Kidney capillary endothelial cell (primary cell): ENCODE measurements at places on chromosomes 5 and 9.

GRCh38 chr5:53035868-53036381 is 46.8 kb downstream of the ITGA2 start:
- DNase-seq: no peak

- DNase-seq: no peak
Observed at GRCh38 chr9:134585746-134586706, 55.6 kb upstream of the COL5A1 start.

DNA sequence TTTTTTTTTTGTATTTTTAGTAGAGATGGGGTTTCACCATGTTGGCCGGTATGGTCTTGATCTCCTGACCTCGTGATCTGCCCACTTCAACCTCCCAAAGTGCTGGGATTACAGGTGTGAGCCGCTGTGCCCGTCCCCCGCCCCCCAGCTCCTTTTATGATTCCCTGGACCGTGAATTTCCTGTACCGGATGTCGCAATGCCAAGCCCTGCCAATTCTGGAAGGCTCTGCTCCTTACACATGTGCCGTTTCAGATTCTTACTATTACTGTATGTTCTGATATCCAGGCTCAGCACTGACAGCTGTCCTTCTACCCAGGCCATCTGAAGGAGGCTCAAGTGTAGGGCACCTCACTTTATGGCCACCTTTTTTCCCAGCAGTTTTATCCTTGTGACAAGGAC is 100.1 kb downstream of the PLCXD3 start:
- no peak for DNase-seq

DNA sequence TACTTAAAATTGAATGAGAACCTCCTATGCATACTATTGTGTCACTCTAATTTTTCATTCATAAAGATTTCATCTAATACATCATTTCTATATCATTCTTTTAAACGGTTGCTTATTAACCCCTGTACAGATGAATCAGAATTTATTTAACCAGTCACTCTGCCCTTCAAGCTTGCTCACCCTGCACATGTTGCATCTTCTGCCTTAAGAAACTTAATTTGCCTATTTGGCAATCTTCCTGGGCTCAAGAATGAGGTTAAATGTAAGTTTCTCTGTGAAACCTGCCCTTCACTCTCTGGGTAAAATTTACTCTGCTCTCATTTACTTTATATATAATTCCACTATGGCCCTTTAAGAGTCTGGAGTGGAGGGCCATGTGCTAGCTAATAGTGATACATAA is 434.7 kb upstream of the ZNF608 start:
- DNase-seq: no peak

DNA sequence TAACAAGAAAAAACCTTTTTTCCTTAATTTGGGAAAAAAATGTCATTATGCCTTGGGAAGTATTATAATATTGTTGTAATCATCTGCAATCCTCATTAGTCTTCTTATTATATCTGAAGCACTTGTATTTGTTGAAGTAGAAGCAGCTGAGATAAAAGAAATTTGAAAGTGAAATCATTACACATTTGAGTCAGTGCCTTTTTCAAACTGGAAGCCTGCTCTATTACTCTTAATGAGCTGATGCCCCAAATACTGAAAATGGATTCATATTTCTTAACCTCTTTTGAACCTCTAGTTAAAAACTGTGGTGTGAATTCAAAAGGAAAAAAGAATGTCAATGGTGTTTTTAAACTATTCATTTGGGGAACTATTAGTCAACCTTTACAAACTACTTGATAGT is 1027.7 kb downstream of the NR2F1-AS1 start:
- no peak for DNase-seq

DNA sequence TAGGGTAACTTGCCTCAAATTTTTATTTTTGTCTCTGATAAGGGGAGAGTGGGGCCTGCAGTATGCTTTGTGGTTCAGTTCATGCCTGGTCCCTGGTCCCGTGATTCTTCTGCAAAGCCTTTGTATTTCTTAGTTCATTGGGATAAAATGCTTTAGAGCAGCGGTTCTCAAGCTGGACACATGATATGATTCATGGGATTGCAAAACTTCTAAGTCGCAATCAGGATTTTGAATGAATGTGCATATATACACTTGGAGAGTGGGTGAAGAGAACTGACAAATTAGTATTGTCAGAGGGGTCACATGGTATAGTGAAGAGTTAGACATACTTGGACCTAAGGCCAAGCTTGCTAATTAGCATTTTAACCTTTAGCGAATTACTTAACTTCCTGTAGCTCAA is 265.4 kb upstream of the KLF9 start:
- no peak for DNase-seq

DNA sequence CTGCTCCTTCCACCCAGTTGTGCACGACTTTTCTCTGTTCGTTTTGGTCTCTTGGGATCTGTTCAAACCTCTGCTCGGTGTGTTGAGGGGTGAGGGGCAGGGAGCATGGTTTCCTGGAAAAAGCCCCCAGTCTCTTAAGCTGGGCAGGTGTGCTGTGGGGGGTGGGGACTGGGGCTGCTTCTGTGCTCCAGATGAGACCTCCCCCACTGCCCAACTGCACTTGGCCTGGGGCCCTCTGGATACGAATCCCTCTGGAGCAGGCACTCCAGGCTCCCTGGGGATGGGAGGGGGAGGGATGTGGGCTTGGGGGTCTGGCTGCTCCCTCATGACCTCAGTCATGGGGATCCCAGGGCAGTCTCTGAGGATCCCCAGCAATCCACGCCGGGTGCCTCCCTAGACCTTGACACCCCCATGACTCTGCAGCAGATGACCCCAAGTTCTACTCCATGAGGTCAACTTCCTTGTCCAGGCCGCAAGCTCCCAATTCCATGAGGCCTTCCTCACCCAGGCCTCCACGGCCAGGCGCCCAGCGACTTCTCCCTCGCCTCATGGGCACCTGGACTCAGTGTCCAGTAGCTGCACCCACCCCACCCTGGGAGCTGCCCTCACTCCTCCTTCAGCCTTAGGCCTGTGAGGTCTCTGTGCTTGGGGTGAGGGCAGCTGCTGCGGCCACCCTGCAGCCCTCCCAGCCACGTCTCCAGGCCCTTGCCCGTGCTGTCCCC is 5.9 kb upstream of the AHRR start:
- DNase-seq: no peak

DNA sequence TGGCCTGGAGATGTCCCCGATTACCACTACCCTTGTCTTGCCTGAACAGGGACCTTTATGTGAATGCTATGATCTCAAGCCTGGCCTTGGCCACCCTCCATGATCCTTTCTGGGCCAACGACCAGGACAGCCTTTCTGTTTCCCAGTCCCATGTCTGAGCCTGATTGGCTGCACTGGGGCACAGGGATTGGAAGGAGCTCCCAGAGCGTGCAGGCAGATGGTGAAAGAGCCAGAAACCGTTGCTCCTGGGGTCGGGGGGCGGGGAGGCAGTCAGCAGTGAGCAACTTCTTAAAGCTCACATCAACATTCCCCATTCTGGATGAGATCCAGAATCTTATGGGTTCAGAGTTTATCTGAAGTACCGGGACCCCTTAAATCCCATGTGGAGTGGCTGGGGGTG is 84.4 kb downstream of the INSYN2B start:
- DNase-seq: no peak

GRCh38 chr5:171226096-171226754 is 82.8 kb upstream of the TLX3 start:
- DNase-seq: no peak

GRCh38 chr9:136539427-136540421 is 6.1 kb downstream of the NOTCH1 start:
- peak; percentile 97 for DNase-seq

DNA sequence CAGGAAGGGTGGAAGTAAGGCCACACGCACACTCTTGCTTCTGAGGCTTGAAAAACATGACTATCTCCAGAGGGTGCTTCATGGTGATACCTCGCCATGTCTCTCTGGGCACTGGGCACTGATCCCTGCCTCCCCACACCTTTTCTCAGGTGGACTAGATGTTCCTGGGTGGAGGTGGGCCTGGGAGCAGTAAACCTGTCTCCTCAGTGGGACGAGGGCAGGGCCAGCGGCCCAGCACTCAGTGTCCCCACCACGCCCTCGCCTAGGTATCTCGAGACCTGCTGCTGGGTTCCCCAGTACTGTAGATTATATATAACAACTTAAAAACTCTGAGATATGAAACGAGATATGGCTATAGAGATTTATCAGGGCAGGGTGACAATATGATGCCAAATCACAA is 5.6 kb downstream of the IFNA13 start:
- no peak for DNase-seq

DNA sequence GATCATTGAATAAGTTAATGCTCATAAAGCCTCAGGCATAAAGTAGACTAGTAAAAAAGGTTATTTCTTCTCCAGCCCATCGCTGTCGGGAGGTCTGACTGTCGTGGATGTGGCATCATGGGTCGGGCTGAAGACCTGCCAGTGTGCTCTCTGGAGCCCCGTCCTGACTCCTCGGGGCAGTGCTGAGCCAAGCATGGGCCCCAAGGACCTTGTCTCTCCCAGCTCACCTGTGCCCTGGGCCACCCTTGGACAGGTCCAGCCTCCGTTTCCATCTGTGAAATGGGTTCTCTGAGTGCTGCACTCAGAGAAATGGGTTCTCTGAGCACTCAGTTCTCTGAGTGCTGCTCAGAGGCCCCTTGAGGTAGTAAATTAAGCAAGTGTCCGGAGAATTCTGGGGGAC is 269.0 kb downstream of the GADD45G start:
- no peak for DNase-seq

DNA sequence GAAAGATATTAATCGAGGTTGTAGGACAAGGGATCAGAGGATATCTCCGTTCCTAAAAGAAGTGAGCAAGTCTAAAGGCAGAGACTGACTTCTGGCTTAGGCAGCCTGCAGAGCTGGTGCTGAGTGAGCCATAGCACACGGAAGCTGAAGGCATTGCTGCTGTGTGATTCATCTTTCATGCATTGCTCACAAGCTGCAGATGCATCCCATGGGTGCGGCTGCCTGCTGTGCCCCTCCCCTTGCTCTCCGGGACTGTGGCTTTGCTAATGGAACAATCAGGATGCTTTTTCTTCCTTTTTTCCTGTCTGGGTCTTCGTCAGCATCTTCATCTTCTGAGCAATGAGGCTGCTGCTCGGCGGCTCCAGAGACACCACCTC is 341.4 kb downstream of the DIRAS2 start:
- peak; percentile 91 for DNase-seq

DNA sequence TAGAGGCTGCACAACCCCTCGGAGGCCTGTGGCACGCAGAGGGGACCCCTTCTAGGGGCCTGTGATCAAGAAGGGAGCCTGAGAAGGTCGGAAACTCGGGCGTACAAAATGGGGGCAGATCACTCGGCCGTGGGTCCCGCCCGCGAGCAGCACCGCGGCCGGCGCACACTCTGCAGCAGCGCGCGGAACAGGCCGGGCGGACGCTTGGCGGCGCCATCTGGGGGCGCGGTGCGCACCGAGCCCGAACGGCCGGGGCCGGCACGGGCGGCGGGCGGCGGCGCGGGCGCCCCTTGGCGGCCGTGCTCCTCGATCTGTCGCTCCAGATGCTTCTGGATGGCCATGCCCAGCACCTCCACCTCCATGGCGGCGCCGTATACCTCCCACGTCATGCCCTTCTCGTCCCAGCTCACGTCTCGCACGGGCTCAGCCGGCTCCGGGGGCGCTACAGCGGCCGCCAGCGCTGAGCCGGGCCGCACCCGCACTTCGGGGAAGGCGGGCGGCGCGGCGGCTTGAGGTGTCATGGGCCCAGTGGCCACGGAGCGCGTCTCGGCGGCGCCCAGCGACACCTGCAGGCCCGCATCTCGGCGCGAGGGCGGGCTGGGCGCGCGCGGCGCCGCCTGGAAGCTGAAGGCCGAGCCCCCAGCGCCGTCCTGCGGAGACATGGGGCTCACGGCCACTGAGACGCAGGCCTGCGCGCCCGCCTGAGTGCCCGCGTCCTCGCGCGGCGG is 13.1 kb downstream of the GPRIN1 start:
- DNase-seq: peak; percentile 32

DNA sequence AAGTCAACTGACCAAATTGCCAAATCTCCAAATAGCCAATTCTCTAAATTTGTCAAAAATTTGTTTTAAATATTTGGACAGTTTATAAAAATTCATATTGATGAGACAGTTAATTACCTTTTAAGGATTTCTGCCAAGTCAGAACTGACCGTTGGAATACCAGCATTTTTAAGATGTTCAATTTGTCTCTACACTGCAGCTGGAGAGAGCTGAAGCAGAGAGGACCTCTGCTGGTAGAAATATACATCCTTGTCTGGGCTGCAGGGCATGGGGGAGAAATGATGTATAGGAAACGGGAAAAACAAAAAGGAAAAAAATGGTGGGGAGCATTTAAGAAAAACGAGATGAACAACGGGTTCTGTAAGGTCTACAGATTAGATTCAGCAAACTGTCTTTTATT is 16.8 kb downstream of the NR6A1 start:
- DNase-seq: no peak

DNA sequence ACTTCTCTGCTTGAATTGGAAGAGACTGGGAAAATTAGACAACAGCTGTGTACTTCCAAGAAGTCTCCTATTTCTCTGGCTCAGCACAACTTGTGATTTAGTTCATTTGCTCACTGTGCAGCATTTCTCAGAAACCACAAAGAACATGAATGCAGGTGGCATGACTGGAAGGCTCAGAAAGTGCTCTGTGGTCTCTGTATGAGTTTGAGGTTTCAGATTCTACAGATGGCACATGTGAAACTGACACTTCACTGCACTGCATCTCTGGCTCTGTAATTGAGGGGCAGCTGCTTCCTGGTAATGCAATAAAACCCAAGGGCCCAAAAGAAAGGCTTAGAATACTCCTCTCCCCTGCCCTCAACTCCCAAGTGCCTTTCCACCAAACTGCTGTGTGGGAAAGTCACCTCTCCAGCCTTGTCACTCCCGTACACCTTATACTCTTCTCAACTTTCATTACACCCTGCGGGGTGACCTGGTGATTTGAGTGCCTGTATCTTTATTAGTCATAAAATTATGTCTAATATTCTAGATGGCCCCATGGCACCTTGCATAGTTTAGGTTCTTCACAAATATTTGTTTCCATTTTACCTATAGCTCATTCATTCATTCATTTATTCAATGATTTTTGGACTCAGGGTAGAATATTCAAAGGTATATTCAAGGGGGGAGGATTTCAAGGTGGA is 82.5 kb downstream of the ESM1 start:
- no peak for DNase-seq

- DNase-seq: peak; percentile 92
Observed at GRCh38 chr9:136648751-136649150, 14.0 kb upstream of the EGFL7 start.

DNA sequence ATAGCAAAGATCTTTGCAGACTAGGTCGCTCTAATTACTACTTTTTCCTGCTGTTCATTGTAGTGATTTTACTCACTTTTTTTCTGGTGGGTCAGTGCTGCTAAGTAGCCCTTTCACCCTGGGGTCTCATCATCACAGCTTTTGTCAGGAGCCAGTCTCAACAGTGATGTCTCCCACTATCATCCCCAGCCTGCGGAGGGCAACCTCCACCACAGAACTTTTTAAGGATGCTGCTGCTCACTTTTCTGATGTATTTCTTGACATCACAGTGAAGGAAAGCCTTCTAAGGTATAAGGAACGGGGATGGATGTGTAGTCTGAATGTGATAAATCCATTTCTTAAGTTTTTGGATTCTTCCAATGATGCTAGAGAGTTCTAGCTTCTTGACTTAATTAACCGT is 242.5 kb upstream of the RIOK2 start:
- peak; percentile 4 for DNase-seq
